ENCODE measurements at places on chromosomes 12 and 14. TPM values are rescaled to one million over a fixed set of nuclear protein-coding genes. Genes with fewer than 3 reads are reported as not detected.

EEA1 gene
- total RNA-seq: 35.4 TPM

OAS2 gene
- 1.9 TPM for total RNA-seq

RTL1 gene
- total RNA-seq: not detected

GNB3 gene
- total RNA-seq: 4.3 TPM

APOLD1 gene
- total RNA-seq: 20.7 TPM

PHETA1 gene
- 19.1 TPM for total RNA-seq

- no peak overlapping the region for H3K4me3 ChIP-seq
- DNase-seq: no peak
- no peaks in the 10 kb centered on the region for H3K27me3 ChIP-seq
- H3K27ac ChIP-seq: no peak overlapping the region
- H3K36me3 ChIP-seq: no peaks in the 10 kb centered on the region
Observed at GRCh38 chr12:3832738-3833137, 40.5 kb downstream of the PARP11 start.

DNA sequence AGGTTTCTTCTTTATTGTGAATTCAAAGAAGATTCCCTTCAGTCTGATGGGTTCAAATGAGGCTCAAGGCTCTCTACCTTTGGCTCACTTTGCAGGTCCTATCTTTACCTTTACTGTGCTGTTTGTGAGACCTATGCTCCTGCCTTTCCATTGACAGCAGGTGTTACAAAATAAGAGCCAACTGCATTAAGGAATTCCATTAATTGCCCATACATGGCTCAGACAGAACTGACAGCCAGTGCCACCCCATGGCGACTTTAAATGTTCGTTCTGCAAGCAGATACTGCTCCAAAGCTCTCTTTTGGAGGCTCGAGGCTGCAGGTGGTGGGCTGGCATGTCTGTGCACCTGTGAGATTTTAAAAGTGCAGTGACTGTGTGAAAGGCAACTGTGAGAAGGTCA is 44.7 kb downstream of the RBM19 start:
- H3K27ac ChIP-seq: no peak overlapping the region
- no peaks in the 10 kb centered on the region for H3K36me3 ChIP-seq
- no peaks in the 10 kb centered on the region for H3K27me3 ChIP-seq
- no peaks in the 10 kb centered on the region for H3K4me1 ChIP-seq
- DNase-seq: no peak

DNA sequence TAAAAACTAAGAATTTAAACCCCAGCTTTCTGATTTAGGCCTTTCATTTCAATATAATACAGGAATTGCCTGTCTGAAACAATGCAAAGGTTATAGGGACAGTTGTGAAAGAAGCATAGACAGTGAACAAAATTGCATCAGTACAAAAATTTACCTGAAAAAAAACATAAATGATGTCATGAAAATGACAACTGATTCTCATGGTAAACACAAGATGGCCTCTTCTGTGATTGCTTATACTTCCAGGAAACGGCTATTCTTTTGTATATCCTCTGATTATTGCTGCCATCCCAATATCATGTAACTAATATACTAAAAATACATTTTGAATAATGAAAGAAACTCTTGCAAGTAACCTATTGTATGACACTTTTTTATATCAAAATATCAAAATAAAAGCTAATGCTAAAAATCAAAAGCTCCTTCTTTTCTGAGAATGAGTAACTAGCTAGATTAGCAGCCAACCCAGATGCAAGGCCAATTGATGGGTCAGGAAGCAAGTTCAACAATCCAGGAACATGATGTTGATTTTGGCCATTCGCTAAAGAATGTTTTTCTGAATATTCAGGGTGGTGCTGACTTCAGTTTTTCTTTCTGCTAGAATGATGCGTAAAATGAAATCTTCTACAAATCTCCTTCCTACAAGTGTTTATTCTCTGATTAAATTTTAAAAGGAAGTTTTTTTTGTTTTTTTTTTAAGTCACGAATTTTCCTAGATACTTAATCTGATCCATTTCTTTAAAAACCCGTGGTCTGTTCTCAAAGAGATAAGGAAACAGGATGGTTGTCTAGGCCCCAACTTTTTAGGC is 83.6 kb downstream of the ALX1 start:
- no peak overlapping the region for H3K4me3 ChIP-seq
- DNase-seq: no peak
- H3K27ac ChIP-seq: no peak overlapping the region
- no peaks in the 10 kb centered on the region for H3K4me1 ChIP-seq
- no peaks in the 10 kb centered on the region for H3K36me3 ChIP-seq

GRCh38 chr14:56153267-56153666 is 35.1 kb downstream of the PELI2 start:
- H3K4me3 ChIP-seq: no peak overlapping the region
- no peak overlapping the region for H3K27ac ChIP-seq
- no peak for DNase-seq
- H3K4me1 ChIP-seq: peaks cover 12% of the 10 kb centered on the region

DNA sequence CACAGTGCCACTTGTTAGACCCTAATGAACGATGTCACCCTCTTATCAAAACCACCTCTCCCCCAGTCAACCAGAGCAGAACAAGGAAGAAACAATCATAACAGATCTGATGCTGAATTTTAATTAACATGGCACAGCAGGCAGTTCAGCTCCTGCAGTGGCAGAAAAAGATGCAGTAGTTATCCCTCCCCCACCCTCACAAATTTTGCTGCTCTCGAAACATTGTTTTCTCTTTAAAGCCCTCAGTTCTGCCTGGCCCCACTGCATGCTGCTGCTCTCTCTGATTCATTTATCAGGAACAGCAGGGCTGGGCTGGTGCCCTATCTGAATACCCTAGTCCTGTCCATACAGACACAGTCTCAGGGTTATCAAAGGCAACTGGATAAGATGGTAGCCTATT is 12.2 kb downstream of the CCDC175 start:
- H3K4me3 ChIP-seq: no peak overlapping the region
- H3K27me3 ChIP-seq: no peaks in the 10 kb centered on the region
- DNase-seq: no peak
- H3K27ac ChIP-seq: no peak overlapping the region
- no peaks in the 10 kb centered on the region for H3K4me1 ChIP-seq
- H3K36me3 ChIP-seq: no peaks in the 10 kb centered on the region

DNA sequence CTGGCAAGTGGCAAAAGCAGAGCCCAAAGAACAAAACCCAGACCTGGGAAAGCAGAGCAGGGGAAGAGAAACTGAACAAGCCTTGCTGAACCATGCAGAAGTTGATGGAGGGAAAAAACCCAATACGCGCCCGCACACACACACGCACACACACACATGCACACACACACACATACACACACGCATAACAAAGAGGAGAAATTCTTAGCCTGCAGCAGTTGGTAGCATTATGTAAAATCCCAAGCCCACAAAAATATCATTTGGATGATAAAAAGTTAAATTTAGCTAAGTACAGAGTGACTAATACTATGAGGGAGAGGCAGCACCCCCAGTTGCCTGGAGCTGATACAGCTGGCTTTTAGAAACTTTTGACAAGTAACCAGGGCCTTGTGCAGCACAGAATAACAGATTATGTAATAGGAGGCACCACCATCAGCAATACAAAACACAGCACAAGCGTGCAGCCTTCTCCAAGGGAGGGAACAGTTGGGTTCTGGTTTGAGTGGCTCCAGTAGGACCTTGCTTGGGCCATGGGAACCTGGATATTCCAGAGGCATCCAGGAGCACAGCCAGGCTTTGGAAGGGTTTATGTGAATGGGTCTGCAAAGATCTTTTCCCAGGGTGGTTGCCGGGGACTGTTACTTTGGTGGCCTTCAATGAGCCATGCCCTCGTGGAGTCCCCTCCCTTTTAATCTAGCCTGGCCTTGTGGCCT is 35.3 kb downstream of the PITPNM2 start:
- H3K4me1 ChIP-seq: peaks cover 65% of the 10 kb centered on the region
- H3K27ac ChIP-seq: peak overlapping the region; percentile 89
- H3K4me3 ChIP-seq: no peak overlapping the region
- peak; percentile 77 for DNase-seq
- no peaks in the 10 kb centered on the region for H3K36me3 ChIP-seq
- H3K27me3 ChIP-seq: no peaks in the 10 kb centered on the region

GRCh38 chr14:67311868-67312267 is 47.7 kb downstream of the ATP6V1D start:
- H3K4me3 ChIP-seq: no peak overlapping the region
- no peaks in the 10 kb centered on the region for H3K27me3 ChIP-seq

- no peaks in the 10 kb centered on the region for H3K36me3 ChIP-seq
- no peaks in the 10 kb centered on the region for H3K27me3 ChIP-seq
- peak within 1 kb of the TSS; percentile 60 for H3K4me3 ChIP-seq
- H3K27ac ChIP-seq: peak within 1 kb of the TSS; percentile 50
Observed at GRCh38 chr12:94147991-94148738, at the start of gene PLXNC1. Gene PLXNC1 (plus strand): TSS chr12:94148577. CDS start chr12:94148972, 395 bp downstream.

- no peaks in the 10 kb centered on the region for H3K4me1 ChIP-seq
- DNase-seq: no peak
- H3K27ac ChIP-seq: no peak overlapping the region
- H3K36me3 ChIP-seq: no peaks in the 10 kb centered on the region
- H3K4me3 ChIP-seq: no peak overlapping the region
- no peaks in the 10 kb centered on the region for H3K27me3 ChIP-seq
Observed at GRCh38 chr14:89107626-89108025, 283.2 kb downstream of the TTC8 start.

DNA sequence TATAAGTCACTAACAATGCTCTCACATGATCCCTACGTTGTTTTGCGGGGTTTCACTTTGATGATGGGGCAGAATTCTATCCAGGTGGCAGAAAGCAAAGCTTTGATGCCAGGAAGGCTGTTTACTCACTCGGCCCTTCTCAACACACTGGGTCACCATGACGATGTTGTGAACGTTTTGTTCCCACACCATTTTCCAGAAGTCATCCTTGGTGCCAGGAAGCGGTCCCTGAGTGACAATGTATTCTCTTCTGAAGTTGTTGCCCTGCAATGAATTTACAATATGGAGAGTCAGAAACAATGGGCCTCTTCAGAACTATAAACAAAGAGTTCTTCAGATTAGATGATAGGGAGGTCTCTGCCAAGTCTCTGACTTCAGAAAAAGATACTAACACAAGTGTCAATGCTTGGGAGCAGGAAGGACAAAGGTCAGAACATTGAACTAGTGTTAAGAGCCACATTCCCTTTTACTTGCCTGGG is 101.3 kb downstream of the PTPRB start:
- H3K36me3 ChIP-seq: no peaks in the 10 kb centered on the region
- no peak overlapping the region for H3K27ac ChIP-seq
- no peak for DNase-seq
- H3K4me1 ChIP-seq: no peaks in the 10 kb centered on the region
- H3K4me3 ChIP-seq: no peak overlapping the region
- H3K27me3 ChIP-seq: no peaks in the 10 kb centered on the region

- peak overlapping the region; percentile 46 for H3K27ac ChIP-seq
- no peak for DNase-seq
- peaks cover 25% of the 10 kb centered on the region for H3K4me1 ChIP-seq
- H3K36me3 ChIP-seq: no peaks in the 10 kb centered on the region
- H3K27me3 ChIP-seq: no peaks in the 10 kb centered on the region
Observed at GRCh38 chr12:6551496-6552139, 4.2 kb downstream of the IFFO1 start.

DNA sequence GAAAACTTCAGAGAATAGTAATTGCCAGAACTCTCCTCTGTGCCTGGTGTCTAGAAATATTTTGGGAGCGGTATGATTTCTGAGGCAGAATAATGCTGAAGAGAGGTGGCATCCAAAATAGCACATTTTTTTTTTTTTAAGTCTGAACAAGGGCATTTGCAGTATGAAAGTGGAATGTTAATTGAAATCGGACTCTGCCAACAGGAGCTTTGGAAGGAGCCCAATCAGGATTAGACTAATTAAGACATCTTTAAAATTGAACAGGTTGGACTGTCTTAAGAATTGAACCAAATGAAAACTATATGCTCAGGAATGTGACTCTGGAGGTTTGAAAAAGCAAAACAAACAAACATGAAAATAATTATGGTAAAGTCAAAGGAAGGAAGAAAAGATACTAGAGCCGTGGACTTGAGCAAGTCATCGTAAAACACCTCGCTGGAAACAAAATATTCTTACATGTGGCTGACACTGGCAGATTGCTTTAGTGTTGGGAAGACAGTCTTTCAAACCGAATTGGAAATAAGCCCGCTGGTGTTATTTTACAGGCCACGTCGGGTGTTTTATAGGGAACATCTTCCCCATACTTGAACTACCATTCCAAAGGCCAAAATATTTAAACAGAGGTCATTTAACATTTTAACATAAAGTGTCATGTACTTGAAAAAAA is 436.3 kb downstream of the VRK1 start:
- no peaks in the 10 kb centered on the region for H3K36me3 ChIP-seq
- no peak overlapping the region for H3K4me3 ChIP-seq
- no peak overlapping the region for H3K27ac ChIP-seq
- H3K27me3 ChIP-seq: no peaks in the 10 kb centered on the region
- H3K4me1 ChIP-seq: no peaks in the 10 kb centered on the region
- DNase-seq: no peak
